ENCODE measurements at places on chromosomes 3 and 15.

DNA sequence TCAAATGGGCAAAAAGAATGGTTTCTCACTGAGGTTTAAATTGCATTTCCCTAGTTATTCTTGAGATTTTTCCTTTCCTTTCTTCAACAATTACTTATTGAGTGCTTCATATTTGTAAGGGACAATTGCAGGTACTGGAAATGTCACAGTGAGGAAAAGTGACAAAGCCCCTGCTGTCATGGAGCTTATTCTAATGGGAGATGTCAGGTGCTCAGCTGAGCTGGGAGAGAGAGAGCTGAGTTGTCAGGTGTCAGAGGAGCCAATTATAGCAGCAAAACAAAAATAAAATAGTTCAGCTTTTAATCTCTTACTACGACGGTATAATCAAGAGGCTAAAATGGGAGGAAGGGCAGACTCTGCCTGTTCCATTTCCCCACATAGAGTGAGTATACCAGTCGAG lies 42.0 kb downstream of the CD86 start:
- DNase-seq = no peak

GRCh38 chr3:132879656-132880055 lies 157.4 kb upstream of the NPHP3 start:
- DNase-seq = no peak

DNA sequence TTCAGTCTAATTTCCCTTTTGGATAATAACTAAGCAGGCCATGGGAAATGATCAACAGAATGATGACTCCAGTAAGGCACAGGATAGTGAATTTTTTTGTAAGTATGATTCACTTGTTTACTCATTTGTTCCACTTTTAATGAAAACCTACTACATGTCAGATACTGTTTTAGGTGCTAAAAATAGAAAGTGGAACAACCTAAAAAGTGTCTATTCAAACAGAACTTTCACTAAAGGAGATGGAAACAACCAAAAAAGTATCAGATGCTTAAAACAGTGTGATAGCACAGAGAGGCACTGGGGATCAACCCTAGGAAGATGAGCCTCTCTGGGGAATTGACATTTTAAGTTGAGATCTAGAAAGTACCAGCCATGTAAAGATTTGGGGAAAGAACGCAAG lies 11.1 kb downstream of the RYK start:
- no peak for DNase-seq

GRCh38 chr3:41370307-41370706 lies 171.0 kb downstream of the CTNNB1 start:
- no peak for DNase-seq

- DNase-seq = no peak
Measured at GRCh38 chr3:3127432-3128010, 781 bp downstream of the TRNT1 start.
